Activated T-cell treated with anti-CD3 and anti-CD28 coated beads, Interleukin-2, amount 50 U/mL, for 24 hours (primary cell): ENCODE measurements at places on chromosomes 13 and 19.
A peak's percentile ranks its signal among the peaks of the same experiment; 100 is the strongest.

DNA sequence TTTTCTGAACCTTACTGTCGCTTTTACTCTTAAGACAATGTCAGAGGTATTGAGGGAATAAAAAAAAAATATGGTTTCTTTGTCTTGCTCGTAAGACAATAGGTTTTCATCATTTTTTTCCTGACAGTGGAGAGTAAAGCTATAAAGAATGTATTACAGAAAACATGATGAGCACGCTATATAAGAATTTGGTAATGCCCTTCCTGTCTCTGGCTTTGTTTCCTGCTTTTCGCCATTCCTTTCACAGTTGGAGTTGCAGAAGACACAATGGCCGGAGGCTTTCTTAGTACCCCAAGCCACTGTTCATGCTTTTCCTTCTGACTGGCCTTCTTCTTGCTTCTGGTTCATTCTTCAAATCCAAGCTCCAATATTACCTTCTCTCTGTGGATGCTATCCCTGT is 101.0 kb upstream of the DACH1 start:
- no peak for DNase-seq

DNA sequence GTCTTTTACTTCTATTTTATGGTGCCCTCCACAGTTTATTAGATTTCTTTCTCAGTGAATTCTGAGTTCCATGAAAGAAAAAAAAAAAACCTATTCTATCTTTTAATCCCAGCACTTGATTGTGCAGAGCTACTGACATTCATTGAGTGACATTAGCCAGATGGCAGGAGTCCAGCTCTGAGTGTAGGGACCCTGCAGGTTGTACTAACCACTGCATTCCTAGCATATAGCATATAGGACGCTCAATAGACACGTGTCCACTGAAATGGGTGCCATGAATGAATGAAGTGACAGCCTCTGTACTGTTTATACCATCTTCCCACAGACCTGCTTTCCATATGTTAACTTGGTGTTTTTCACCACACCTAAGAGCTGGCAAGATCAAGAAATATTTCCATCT is 206.3 kb downstream of the RAP2A start:
- no peak for DNase-seq

DNA sequence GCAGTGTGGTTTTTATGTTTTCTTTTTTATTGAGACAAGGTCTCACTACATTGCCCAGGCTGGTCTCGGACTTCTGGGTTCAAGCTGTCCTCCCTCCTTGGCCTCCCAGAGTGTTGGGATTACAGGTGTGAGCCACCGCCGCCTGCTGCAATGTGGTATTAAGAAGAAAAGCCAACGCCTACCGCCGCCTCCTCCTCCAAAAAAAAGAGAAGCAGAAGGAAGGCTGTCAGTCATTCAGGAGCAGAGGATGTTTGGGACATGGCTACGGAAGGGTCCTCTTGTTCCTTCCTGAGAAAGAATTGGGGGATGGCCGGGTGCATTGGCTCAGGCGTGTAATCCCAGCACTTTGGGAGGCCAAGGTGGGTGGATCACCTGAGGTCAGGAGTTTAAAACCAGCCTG is 1.2 kb downstream of the PPP1R37 start:
- DNase-seq: no peak

GRCh38 chr13:94263038-94263437 is 216.4 kb downstream of the DCT start:
- DNase-seq: no peak

- peak; percentile 61 for DNase-seq
These were observed 2.1 kb downstream of the MAST1 start for GRCh38 chr19:12840091-12841079.
